ENCODE measurements at places on chromosomes 2 and 18. TPM values are rescaled to one million over a fixed set of nuclear protein-coding genes. Genes with fewer than 3 reads are reported as not detected.

DNA sequence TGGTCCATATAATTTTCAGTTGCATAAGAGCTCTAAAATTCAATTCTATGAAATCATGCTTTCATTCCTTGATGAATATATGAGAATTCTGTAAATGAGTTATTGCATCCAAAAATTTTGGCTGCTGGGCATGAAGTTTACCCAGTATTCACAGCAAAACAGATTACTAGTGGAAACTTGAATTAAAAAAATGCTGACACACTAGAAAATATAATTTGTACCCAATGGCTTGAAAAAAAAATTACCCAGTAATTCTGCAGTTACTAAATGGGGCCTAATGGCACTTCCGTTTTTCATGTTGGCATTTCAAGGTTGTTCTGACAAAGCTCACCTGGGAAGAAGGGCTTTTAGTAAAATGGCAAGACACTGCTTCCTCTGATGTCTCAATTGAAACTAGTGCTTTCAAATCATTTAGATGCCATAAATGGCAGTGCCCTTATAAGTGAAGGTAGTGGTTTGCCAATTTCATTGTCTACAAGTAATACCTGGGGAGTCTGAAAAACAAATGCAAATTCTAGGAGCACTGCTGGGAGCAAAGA is 343.6 kb downstream of the TDRD15 start:
- no peak for DNase-seq

FSIP2 gene
- 0.10 TPM for total RNA-seq

DNA sequence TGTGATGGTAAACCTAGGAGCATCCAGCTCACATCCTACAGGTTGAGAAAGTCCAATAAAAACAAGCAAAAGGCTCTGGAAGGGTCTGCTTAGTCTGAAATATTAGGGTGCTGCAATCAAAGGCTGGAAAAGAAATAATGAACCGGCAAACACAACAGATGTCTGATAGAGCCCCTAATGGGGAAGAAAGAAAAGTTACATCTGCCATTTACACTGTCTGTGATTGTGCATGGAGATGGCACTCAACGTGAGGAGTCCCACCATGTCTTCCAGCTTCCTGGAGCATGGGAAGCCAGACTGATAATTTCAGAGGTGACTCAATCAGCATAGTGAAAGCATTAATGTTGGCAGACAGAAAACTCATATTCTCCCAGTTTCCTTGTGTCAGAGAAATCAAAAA is 307.8 kb downstream of the EPHA4 start:
- DNase-seq: no peak

GRCh38 chr2:76870011-76870410 is 652.2 kb downstream of the LRRTM4 start:
- DNase-seq: no peak

All from gastrocnemius medialis (tissue), 4 donors.